ENCODE measurements at places on chromosomes 2 and 18.

DNA sequence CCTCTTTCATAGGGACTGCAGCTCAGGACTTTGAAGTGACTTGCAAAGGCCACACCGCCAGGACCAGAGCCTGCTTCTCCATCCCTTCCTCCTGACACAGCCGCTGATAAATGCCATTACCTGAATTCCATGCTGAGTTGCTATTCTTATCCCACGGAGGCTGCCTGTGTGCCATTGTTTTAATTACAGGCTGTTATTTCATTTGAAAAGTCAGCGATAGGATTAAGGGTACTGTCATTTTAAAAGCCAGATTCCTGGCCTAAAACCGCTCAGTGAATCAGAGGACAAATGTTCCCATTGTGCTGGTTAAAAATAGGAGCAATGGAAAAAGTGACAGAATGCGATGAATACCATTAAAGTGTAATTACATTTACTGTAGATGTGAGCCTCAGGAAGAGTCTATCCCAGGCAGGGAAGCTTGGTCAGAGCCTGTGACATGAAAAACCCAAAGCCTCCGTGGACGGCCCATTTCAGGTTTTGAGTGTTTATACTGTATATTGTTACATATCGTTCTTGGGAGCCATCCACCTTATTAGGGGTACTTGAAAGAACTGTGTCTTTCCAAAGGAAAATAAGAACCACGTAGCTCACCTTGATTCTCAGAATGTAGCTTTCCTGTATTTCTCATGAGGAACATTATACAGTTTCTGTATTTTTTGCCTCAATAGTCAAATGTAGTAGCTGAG is 41.3 kb downstream of the PDCL3 start:
- no peak for DNase-seq

- DNase-seq = no peak
Measured at GRCh38 chr18:70158992-70159717, 46.3 kb downstream of the RTTN start.

GRCh38 chr18:71437511-71437910 is 1106.6 kb downstream of the CBLN2 start:
- no peak for DNase-seq

DNA sequence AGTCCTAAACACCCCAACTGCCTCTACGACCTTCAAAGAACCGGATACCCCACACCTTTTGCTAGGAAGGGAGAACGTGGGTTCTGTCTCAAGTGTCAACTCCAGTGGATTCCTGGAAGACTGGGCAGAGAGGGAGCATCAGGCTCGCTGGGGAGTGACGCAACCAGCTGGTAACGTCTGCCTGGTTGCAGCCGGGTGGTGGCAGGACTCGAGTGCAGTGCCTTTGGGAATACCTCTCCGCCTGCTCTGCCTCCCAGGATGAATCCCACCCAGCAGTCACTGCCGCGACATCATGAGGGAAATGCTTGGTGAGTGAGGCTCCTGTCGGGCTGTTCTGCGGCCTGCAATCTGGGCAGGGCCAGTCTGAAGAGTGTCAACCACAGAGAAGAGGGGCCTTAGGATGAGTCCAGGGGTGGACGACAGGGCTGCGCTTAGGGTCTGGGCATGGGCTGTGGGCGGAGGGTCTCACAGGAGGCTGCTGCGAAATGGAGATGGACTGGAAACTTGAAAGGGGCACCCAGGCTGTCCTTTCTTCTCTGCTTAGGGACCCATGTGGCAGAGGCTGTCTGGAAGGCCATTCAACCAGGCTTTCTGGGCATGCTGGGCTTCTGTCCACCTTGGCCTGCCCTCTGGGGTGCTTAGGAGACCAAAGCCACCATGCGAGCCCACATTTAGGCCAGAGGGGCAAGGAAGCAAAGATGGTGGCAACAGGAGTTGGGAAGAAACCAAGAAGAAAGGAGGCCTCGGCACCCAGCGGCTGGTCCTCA is 12.9 kb downstream of the GPR17 start:
- DNase-seq = no peak

DNA sequence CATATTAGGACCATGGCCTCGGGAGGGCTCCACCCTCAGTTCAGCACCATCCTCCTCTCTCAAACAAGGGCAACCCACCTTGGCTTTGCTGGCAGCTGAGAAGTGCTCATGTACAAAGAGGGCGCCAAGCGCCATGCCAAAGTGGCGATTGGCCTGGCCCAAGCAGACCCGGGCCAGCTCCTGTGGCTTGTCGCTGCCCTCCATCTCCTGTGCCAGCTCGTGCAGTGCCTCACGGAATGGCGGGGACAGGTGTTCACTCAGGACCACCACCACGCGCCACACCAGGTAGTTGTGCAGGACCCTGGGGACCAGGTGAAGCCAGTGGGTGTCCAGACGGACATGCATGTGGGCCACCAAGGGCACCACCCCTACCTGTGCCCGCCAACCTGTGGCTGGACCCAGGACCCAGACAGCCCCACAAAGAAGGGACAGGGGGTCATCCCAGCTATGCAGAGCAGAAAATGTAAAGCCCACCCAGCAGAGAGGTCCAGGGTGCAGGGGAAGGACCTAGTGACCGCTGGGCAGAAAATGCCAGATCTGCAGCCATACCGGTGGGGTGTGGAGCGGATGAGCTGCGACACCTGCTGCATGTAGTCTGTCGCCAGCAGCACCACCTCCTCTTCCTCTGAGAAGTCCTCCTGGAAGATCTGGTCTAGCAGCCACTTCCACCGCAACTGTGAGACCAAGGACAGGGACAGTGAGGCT is 3.6 kb downstream of the ECEL1 start:
- peak; percentile 0 for DNase-seq

DNA sequence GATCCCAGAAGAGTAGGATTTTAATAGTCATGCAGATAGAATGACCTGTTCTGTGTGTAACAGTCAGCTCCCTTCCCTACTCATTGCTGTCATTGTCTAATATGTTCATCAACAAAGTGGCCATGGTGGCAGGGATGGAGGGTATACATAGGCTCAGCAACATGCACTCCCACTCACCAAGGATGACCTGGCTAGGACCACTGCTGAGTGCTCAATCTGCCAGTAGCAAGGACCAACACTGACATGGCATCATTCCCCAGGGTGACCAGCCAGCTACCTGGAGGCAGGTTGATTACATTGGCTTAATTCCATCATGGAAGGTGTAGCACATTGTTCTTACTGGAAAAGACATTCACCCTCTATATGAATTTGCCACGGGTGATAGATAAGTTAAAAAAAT is 401.7 kb upstream of the CELF4 start:
- no peak for DNase-seq

DNA sequence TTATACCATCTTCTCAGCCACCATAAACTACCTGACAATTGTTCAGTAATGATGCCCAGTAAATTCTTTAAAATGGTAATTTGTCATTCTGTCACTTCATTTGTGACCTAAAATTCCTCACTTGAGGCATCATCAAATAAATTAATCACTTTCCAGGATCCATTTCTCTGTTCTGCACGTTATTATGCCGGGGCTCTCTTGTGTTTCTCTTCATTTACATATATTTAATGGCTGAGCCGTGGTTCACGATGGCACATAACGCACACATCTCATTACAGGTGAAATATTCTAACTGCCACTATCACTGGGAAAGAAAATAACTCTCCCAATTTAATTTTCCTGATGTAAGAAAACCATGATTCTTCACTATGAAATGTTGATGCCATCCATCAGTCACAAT is 529.6 kb downstream of the NR4A2 start:
- no peak for DNase-seq

DNA sequence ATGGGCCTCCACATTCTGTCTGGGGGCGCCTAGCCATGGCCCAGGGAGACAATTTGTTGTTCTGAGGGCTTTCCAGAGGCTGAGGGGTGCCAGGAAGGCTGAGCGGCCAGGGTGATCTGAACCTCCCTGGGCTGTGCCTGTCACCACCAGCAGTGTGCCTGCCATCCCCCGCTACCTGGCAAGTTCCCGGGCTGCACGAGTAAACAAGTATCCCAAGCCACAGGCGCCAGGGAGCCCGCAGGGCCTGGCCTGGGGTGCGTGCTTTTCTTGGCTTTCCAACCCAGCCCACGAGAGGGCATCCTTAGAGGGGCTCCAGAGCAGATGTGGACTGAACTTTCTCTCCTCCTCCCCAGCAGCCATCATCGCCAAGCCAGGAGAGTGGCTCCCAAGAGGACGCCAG is 35.1 kb upstream of the B3GNT7 start:
- DNase-seq = no peak

- no peak for DNase-seq
Measured at GRCh38 chr2:75153221-75153620, 46.1 kb downstream of the TACR1 start.

GRCh38 chr2:20423847-20424246 is 23.0 kb upstream of the RHOB start:
- no peak for DNase-seq

- no peak for DNase-seq
Measured at GRCh38 chr2:195495966-195496365, 161.1 kb upstream of the SLC39A10 start.

- no peak for DNase-seq
Measured at GRCh38 chr2:80530442-80531064, 226.0 kb upstream of the LRRTM1 start.

GRCh38 chr18:13412901-13413300 is 194.3 kb downstream of the LDLRAD4 start:
- DNase-seq = no peak

- DNase-seq = no peak
Measured at GRCh38 chr2:85401844-85402243, 8.3 kb downstream of the CAPG start.

GRCh38 chr2:170237572-170238120 is 59.7 kb downstream of the MYO3B start:
- no peak for DNase-seq

DNA sequence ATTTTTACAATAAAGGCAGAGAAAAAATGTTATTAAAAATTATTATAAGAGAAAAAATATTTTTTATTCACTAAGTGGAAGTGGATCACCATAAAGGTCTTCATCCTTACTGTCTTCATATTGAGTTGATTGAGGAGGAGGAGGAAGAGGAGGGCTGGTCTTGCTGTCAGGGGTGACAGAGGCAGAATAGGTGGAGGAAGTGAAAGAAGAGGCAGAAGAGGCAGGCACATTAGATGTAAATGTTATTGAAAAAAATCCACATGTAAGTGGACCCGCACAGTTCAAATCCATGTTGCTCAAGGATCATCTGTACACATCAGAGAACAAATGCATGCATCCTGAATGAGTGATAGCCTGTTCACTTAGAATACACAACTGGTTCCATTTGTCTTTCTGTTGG is 6.4 kb upstream of the SPATS2L start:
- DNase-seq = no peak

DNA sequence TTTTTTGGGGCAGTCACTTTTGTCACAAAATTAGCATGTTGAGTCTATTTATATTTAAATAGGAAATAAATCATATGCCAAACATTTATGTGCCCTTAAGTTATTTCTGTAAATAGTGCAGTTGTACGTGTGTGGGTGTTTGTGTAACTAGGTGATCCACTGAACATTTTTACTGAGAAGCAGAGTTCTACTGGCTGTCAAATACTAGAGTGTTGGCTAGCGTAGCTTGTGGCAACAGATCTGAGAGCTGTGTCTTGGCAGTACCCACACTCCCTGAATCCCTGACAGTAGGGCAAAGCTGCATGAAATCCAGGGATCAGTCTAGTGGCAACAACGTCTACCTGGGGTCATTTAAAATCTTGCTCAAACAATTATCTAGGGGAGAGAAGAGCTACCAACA is 273.1 kb upstream of the SLC8A1 start:
- peak; percentile 26 for DNase-seq

DNA sequence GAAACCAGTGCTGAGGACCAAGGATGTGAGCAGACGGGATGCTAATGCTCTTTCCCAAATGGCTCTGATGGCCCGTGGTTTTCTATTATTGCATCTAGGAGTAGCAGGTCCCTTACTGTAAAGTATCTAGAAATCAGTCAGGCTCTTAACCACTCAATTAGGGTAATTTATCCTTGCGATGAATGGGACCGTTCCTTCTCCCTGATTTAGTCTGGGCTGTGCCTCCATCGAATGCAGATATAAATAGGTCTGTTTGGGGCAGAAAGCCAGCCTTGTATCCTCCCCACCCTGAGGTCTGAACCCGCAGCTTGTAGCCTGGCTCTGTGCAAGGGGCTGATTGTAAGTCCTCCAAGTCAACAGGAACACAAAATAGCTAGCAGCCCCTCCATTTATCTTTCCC is 9.5 kb upstream of the SMARCAL1 start:
- no peak for DNase-seq

GRCh38 chr2:138531913-138532312 is 30.3 kb downstream of the SPOPL start:
- DNase-seq = no peak

- no peak for DNase-seq
Measured at GRCh38 chr2:106995556-106995955, 109.6 kb upstream of the ST6GAL2 start.

- DNase-seq = peak; percentile 95
Measured at GRCh38 chr2:156342254-156343095, 10.0 kb upstream of the NR4A2 start.

GRCh38 chr18:70709720-70710119 is 420.9 kb downstream of the SOCS6 start:
- DNase-seq = no peak

DNA sequence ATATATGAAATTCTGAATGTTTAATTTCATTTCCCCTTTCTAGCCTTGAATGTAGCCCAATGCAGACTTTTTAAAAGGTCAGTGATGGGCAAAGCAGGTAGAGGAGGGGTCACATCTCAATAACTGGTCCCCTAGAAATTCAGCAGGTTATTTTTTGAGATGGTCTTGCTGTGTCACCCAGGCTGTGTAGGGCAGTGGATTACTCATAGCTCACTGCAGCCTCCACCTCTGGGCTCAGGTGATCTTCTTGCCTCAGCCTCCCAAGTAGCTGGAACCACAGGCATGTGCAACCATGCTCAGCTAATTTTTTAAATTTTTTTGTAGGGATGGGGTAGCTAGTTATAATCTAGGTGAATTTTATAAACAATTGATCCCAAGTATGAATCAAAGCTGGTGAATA is 8.8 kb downstream of the IAH1 start:
- DNase-seq = no peak

- DNase-seq = no peak
Measured at GRCh38 chr2:75041731-75042600, 83.5 kb downstream of the POLE4 start.

- DNase-seq = no peak
Measured at GRCh38 chr2:26081556-26081955, 47.7 kb downstream of the RAB10 start.

DNA sequence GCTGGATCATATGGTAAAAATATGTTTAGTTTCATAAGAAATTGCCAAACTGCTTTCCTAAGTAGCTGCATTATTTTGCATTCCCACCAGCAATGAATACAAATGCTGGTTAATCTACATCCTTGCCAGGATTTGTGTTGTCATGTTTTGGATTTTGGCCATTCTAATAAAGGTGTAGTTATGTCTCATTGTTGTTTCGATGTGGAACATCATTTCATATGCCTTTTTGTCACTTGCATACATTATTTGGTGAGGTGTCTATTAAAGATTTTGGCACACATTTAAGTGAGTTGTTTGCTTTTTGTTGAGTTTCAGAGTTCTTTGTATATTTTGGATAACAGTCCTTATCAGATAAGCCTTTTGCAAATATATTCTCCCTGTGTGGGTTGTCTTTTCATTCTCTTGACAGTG is 299.2 kb upstream of the TFPI start:
- DNase-seq = no peak

Data from left colon (tissue), 2 donors.